ENCODE measurements at places on chromosomes 7 and 10. TPM values are rescaled to one million over a fixed set of nuclear protein-coding genes. Genes with fewer than 3 reads are reported as not detected.
A peak's percentile ranks its signal among the peaks of the same experiment; 100 is the strongest.

CCDC136 gene
- 0.74 TPM for total RNA-seq

DNA sequence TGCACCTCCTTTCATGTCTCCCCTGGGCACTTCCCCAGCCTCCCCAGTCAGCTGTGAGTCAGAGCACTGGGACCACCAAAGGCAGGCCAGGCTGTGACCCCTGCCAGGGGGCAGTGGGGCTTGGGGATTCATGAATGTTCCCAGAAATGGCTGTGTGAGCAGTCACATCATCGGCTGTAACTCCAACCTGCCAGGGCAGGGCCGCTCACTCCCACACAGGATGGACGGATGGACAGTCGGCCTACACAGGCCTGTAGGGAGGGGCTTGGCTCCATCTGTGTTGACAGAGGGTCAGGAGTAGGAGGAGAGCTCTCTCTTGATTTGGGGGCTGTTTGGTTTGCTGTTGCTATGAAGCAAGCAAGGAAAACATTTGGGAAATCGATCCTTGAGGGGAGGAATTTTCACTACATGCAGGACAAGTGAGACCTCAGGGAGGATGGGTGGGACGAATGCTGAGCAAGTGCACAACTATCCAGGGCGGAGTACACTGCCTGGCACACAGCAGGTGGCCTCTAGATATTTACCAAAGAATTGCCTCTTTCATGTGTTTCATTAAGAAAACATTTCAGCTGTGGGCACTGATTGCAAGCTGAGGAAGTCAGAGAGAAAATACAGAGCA is 2.9 kb upstream of the IGFBP1 start:
- DNase-seq, result peak; percentile 34

MARVELD1 gene
- total RNA-seq, result 46.3 TPM

GRCh38 chr10:13871776-13872175 is 285.0 kb downstream of the PRPF18 start:
- DNase-seq, result no peak

- DNase-seq, result no peak
Measured at GRCh38 chr10:25206693-25207414, 32.1 kb downstream of the GPR158 start.

DNA sequence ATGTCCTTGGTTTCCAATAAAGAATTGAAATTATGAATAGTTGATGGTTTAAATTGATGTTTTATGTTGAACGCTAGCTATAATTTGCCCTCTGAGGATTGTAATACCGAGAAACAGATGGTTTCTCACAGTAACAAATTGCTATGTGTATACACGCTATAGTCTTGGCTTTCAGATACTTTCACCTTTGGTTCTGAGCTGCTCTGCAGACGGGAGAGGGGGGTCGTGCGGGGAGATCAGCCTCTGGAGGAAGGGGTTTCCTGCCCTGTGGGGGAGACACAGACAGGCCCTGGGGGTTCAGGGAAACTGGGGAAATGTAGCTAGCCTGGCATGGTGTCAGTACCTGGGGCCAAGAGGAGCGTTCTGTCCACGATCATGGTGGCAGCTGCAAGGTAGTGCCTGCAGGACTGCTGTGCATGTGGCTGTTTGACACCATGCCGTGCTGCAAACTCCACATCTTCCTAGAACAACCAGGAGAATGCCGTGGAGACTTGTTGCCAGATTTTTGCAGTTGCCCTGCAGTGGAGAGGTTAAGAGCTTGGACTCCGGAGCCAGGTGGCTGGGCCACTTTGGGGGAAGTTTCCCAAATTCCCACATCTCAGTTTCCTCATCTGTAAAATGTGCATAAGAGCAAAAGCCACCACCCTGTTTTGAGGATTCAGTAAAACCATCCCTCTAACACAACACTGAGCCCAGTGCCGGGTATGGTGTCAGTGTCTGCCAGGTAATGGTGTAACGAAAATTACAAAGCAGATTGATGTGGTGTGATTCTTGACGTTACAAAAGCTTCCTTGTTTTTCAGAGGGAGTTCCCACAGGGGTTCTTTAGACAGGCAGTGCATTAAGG is 167.9 kb downstream of the CUX1 start:
- DNase-seq, result no peak

DNA sequence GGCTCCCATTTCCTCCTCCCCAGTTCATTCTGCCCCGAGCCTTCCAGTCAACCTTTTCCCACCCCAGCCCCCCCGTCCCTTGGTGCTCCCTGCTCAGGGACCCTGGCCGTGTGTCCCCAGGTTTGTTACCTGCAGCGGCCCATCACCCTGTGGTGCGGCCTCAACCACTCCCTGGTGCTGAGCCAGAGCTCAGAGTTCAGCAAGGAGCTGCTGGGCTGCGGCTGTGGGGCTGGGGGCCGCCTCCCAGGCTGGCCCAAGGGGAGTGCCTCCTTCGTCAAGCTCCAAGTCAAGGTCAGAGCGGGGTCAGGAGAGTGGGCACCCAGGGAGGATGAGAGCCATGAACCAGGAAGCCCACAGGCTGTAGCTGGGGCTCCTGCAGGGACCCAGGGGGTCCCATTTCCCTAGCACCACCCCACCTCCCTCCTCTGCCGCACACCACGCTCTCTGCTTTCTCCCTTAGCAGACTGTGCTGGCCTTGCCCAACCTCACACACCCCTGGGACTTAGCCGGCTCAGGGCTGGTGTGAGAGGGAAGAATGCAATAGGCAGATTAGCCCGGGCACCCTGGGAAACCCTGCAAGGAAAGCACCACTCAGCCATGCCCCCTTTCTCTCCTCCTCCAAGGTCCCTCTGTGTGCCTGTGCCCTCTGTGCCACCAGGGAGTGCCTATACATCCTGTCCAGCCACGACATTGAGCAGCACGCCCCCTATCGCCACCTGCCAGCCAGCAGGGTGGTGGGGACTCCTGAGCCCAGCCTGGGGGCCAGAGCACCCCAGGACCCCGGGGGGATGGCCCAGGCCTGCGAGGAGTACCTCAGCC is 2.0 kb upstream of the PCOLCE start:
- no peak for DNase-seq

DNA sequence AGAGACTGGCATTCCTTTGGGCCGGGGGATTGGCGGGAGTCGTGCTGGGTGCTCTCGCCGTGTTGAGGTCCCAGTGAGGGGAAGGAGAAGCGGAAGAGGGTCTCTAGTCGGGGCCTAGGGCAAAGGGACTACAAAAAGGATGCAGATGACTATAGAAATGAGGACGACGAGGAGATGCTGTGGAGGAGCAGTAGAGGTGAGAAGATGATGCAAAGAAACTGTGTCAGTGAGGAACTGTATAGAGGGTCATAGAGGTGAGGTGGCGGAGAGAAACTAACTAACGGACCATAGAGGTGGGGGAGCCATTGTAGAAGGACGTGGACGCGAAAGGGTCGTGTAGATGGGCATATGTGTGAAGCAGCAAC is 324 bp downstream of the TWNK start:
- DNase-seq, result no peak

DNA sequence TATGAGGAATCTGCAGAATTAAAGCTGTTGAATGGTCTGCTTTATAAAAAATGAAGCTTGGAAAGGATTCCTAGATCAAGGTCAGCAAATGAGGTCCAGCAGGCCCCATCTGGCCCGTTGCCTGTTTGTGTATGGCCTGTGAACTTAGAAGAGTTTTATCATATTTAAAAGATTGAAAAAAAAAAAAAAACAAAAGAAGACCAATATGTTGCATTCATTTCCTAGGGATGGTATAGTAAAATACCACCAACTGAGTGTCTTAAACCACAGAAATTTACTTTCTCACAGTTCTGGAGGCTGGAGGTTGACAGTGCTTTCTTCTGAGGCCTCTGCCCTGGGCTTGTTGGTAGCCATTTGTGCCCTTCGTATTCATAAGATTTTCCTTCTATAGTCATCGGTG is 109.2 kb downstream of the PPP1R3A start:
- DNase-seq, result no peak

TRIM56 gene
- 11.9 TPM for total RNA-seq

GRCh38 chr10:118012952-118013525 is 33.7 kb downstream of the RAB11FIP2 start:
- DNase-seq, result no peak

DNA sequence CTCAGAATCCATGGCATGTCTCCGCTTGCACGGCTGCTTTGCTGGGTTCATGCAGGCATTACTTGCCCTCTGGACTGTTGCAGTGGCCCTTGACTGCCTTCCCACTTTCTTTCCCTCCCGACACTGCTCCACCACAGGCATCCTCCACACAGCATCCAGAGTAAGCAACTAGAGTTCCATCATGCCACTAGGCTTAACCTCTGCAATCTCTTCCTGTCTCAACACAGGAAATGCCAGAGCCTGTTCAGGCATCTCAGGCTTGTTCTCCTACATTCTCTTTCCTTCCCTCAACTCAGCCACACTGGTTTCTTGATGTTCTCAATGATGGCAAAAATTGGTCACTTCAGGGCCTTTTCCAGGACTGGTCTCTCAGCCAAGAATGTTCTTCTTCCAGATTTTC is 284.5 kb upstream of the KLF6 start:
- DNase-seq, result peak; percentile 41

- DNase-seq, result no peak
Measured at GRCh38 chr10:63003816-63004453, 129.2 kb upstream of the NRBF2 start.

DNA sequence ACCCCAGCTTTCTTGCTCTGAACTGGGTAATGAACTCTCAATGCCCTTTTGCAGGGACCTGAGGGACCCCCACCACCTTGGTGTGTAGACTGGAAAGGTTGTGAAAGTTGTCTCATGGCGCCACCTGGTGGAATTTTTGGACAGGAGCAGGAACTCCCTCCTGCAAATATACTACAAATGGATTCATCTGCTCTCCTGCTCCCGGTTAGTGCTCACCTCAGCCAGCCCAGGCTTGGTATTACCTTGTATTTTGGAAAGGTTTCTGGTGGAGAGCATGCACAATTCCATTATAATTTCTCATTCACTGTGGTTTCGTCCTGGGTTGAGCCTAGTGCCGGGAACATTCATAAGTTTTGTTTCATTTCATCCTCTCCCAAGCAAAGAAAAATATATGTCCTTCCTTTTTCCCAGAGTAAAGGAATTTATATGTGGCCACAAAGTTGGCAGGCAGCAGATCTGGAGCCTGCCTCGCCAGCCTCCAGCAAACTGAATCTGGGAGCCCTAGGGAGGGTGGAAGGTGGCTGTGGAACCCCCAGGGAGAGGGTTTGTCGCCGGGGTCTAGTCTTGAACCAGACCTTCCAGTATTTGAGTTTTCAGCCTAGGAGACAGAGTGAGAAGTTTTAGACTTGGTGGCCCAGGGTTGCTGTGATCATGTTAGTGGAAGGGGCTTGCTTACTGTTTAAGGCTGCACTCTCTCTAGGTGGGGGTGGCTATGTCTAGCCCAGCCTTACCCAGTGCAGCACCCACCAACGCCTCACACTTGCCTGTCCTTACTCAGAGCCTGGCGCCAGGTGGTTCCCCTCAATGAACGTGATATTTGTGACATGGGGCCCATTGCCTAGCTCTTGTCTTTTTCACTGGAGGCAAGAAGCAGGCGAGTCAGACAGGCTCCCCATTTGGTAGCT is 9.5 kb downstream of the FAM241B start:
- peak; percentile 64 for DNase-seq
